ENCODE measurements at places on chromosomes 6 and 20. TPM values are rescaled to one million over a fixed set of nuclear protein-coding genes. Genes with fewer than 3 reads are reported as not detected.

DNA sequence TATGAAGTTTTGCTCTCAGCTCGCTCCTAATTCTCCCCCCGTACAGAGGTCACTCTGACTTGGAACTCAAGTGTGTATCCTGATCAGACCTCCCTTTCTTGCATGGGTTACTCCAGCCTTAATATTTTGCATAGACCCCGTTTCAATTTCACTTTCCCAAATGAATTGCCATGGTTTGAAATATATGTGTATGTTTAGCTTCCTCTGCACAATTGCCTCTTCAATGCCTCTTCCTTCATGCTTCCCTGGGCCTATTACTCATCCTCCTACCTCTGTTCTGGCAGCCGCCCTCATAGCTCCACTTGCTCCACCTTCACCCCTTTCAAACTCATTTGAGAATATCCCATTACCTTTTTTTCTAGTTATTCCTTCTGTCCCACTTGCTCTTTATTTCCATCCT, 90.0 kb upstream of the SAMD5 start:
- no peak for DNase-seq

GRCh38 chr6:110378552-110378951, 20.4 kb upstream of the METTL24 start:
- DNase-seq: no peak

GRCh38 chr20:63009988-63010769, 3.4 kb upstream of the BHLHE23 start:
- DNase-seq: peak; percentile 20

DNA sequence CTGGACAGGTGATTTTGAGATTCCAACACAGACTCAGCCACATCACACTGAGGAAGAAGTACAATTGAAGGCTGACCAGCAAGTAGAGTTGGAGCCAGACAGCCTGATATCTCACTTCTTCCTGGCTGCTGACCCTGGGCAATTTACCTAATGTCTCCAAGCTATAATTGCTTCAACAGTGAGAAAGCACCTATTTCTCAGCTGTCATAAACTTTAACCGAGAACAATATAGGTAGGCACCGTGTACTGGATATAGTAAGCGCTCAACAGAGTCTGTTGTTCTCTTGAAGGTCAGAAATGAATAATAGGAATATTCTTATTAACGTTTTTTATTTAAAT, 28.3 kb downstream of the STX7 start:
- DNase-seq: no peak

- DNase-seq: no peak
Observed at GRCh38 chr6:12815884-12816600, 99.5 kb downstream of the PHACTR1 start.

GRCh38 chr6:43444036-43444435, 11.3 kb downstream of the DLK2 start:
- no peak for DNase-seq

GRCh38 chr6:81216668-81217067, 535.8 kb downstream of the TENT5A start:
- no peak for DNase-seq

DNA sequence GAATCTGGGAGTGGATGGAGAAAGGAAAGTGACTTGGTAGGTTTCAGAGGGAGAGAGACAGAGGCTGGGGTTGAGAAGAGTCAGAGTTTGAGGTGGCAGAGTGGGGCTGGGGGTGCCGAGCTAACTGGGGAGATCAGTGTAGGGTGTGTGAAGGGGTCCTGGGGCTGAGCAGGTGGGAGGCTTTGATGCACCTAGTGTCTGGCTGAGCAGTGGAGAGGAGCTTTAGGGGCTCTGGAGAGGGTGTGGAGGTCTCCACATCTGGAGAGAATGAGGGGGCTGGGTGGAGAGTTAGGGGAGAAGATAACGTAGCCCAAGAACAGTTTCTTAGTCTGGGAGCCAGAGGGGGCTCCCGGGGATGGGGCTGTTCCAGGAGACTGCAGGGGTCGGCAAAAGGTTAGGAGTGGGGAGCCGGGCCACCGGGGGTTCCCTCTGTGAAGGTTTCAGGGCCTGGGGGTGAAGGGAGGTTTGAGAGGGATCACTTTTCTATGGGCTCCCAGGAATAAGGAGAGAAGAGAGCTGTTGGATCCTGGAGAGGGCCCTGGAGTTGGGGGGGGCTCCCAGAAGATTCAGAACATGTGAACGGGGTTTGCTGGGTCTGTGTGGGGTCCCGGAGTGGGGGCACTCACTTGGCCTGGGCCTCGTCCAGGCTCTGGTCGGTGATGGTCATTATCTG, 797 bp downstream of the PBX2 start:
- no peak for DNase-seq

DNA sequence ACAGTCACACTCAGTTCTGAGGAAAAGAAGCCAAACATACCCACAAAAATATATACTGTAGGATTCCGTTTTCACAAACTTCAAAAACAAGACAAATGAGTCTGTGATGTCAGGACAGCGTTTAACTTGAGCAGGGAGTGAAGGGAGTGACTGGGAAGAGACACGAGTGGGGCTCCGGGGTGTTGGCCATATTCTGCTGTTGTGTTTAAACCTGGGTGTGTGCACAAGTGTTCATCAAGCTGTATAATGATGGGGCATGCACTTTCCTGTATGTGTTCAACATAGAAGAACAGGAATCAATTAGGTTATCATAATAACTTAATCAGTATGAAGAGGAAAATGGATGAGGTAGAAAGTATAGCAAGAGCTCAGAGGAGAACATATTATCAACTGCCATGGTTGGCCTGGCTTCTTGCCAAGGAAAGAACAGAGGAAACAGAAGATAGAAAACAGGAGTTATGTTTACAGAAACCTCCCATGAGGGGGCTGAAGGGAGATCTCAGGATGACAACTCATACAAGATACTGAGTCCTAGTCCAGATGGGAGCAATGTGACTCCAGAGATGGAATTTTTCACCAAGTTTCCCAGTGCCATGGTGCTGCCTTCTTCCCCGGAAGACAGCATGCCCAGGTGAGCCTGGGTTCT, 15.1 kb upstream of the AFDN start:
- DNase-seq: no peak

- DNase-seq: no peak
Observed at GRCh38 chr20:4247261-4247660, 231.9 kb upstream of the RNF24 start.

DNA sequence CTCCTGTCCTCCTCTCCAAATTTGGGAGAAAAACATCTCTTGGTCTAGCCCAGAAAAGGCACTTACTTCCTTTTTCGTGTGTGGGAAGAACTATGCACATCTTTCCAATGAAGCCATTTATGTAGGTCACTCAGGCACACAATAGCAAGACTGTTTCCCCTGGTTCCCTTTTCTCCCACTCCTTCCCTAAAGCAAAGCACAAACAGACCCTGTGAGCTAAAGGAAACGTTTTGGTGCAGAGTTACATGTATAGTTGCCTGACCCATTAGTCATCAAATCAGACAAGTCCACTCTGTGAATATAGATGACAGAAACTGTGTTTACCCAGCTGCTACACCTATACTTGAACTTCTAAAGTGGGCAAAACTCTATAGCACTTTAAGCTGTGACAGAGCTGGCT, 474.6 kb downstream of the COL12A1 start:
- DNase-seq: peak; percentile 55

DNA sequence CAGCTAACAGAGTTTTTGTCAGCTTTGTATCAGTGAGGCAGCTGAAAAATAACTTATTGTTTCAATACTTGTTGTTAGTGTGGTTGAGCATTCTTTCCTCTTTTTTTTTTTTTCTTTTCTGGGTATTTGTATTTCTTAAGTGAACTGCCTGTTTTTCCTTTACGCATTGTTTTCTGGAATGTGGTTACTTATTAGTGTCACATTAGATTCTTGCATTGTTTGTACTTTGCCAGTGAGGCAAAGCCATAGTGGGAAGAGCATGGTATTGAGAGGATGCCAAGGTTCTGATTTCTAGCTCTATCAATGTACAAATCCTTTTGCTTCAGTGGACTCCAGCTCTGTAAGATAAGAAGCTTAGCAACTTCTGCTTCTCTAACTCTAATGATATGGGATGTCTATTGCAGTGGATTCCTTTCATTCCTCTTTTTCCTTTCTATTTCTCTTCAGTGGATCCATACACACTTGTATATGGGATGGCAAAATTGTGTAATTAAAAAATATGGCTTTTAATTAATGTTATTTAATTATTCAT, 3.9 kb downstream of the CDKAL1 start:
- DNase-seq: no peak

- no peak for DNase-seq
Observed at GRCh38 chr6:149410557-149410956, 10.5 kb downstream of the SUMO4 start.

- DNase-seq: peak; percentile 61
Observed at GRCh38 chr6:145028144-145028818, 707.0 kb downstream of the EPM2A start.

GRCh38 chr20:59823491-59824259, 109.8 kb downstream of the SYCP2 start:
- DNase-seq: no peak

GRCh38 chr6:74603322-74604076, 602.4 kb downstream of the COL12A1 start:
- DNase-seq: peak; percentile 21

DNA sequence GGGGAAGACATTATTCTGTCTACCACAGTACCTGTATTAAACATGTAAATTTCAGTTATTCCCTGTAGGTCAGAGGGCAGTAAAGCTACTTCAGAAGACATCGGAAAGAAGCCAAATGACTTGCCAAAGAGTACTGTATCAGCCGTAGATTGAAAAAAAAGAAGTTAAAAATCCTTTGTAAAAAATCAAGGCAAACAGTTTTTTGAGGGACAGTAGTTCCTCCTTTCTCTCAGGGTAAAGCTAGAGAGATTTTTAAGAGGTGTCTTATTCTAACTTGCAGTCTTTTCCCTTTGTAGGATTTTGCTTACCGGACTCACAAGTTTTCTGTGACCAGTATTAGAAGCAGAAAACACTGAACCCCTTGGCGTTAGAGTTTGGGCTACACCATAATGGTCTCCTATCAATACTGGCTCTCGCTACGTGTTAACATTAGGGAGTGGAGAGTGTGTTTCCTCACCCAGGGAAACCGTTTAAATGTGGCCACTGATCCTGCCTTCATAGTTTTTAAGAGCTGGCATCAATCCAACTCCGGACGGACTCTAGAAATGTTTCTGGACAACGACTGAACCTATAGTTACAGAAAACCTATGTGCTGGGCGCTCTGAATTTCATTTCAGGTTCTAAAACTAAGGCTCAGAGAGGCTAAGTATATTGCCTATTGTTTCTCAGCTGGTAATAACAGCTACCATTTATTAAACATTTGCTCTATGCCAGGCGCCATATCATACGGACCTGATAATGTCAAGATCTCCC, 1.3 kb upstream of the ASXL1 start:
- DNase-seq: peak; percentile 52

DNA sequence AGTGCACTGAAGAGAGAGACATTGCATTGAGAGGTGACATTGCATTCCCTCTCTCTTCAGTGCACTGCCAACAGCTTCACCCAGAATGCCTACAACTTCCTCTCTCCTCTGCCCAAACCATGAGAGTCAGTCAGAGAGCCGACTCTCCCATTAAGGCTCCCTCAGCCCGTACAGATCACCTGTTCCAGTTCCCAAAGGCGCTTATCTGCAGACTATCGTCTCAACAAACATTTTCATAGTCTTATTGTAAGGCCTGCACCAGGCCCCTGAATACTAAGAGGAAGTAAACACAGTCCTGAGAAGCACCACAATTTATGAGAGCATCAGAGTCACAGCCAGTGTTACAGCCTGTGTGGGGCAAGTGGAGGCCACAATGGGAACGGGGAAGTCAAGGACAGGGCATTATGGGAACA, 53.7 kb downstream of the GFOD1 start:
- DNase-seq: no peak

- DNase-seq: no peak
Observed at GRCh38 chr6:24517659-24518543, 23.1 kb downstream of the ALDH5A1 start.

- DNase-seq: peak; percentile 59
Observed at GRCh38 chr6:163490826-163491577, 76.5 kb downstream of the QKI start.

DNA sequence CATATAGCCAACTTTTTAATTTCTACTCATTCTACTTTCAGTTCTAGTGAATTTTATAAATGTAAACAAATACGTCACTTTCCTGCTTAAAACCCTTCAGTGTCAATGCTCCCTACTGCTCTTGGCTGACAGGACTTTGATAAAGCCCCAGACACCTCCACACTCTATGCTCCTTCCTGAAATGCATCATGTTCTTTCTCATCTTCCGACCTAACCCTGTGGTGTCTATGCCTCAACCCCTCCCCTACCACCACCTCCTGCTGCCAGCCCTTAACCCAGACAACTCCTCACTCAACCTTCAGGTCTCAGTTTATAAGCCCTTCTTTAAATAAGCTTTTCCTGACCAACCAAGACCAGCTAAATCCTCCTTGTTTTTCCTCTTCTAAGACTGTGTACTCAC, 19.1 kb downstream of the TLDC2 start:
- no peak for DNase-seq

DNA sequence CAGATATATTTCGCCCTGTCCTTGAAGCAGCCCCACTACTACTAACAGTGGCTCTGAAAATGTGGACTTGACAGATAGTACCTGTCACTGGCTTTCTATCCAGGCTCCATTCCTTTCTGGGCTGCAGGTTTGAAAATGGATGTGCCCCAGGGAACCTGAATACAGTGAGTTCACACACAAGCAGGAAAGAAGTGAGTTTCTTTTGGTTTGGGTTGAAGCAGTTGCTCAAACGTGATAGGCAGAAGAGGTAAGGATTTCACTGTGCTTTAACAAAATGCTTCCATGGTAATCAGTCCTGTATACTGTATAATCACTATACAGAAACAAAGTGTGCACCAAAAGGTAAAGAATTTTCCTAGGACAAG, 382.9 kb downstream of the PRKN start:
- no peak for DNase-seq

- DNase-seq: no peak
Observed at GRCh38 chr6:15391500-15391899, 145.6 kb downstream of the JARID2 start.

DNA sequence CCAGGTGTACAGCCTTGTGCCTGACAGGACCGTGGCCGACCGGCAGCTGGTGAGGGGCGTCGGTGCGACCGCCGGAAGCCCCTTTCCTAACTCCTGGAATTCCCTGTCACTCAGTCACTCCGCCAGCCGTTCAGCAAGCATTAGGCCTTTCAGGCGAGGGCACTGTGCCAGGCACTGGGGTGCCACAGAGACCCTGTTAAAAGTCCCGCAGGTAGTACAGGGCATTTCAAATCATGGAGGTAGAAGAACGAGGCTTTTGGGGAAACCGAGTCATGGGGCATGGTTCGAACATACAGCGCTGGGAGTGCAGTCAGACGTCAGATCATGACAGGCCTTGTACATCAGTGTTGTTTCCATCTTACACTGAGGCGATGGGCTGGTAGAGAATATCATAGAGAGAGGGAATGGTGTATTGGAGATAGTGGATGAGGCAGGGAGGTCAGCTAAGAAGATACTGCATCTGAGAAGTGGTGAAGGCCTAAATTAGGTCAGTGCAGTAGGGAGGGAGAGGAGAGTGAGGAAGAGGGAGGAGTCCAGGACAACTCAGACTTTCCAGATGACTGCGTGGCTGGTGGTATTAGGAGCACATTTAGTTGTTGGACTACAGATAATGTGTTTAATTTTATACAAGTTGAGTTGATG, 892 bp upstream of the DXO start:
- peak; percentile 42 for DNase-seq

Gene SLC26A8
- total RNA-seq: not detected

Gene TMEM151B
- not detected for total RNA-seq

Gene IRF4
- total RNA-seq: 0.24 TPM

Gene OR2H1
- not detected for total RNA-seq

Gene BMP2
- total RNA-seq: 0.84 TPM

Gene TAAR8
- not detected for total RNA-seq

Gene ALDH5A1
- total RNA-seq: 0.68 TPM

Gene GSTA2
- not detected for total RNA-seq

Gene IRAK1BP1
- total RNA-seq: 5.3 TPM

Gene IMPG1
- not detected for total RNA-seq

Measured in RPMI7951 (cell line).